PC-9 (cell line): ENCODE measurements at places on chromosomes 13 and 19. TPM values are rescaled to one million over a fixed set of nuclear protein-coding genes. Genes with fewer than 3 reads are reported as not detected.

PSG2 gene
- total RNA-seq = not detected in 2 replicates

LRRC8E gene
- total RNA-seq = 24.1 and 24.4 TPM in 2 replicates

DNAJC15 gene
- 12.7 and 14.8 TPM in 2 replicates for total RNA-seq

CEACAM4 gene
- not detected in 2 replicates for total RNA-seq

POSTN gene
- total RNA-seq = not detected in 2 replicates

ZNF333 gene
- total RNA-seq = 10.1 and 10.5 TPM in 2 replicates

AZU1 gene
- not detected in 2 replicates for total RNA-seq

KASH5 gene
- 0.39 TPM in 1 of 2 replicates, not detected in the other for total RNA-seq

EBI3 gene
- total RNA-seq = not detected in 2 replicates

TEAD2 gene
- 55.5 and 55.6 TPM in 2 replicates for total RNA-seq
